ENCODE measurements at places on chromosomes 16 and 17.

- no peak for DNase-seq
Observed at GRCh38 chr16:10616756-10617640, 36.6 kb upstream of the EMP2 start.

GRCh38 chr17:47720754-47721533, 12.1 kb upstream of the TBX21 start:
- DNase-seq, result peak; percentile 91

- DNase-seq, result no peak
Observed at GRCh38 chr17:8940866-8941471, 24.5 kb downstream of the PIK3R5 start.

DNA sequence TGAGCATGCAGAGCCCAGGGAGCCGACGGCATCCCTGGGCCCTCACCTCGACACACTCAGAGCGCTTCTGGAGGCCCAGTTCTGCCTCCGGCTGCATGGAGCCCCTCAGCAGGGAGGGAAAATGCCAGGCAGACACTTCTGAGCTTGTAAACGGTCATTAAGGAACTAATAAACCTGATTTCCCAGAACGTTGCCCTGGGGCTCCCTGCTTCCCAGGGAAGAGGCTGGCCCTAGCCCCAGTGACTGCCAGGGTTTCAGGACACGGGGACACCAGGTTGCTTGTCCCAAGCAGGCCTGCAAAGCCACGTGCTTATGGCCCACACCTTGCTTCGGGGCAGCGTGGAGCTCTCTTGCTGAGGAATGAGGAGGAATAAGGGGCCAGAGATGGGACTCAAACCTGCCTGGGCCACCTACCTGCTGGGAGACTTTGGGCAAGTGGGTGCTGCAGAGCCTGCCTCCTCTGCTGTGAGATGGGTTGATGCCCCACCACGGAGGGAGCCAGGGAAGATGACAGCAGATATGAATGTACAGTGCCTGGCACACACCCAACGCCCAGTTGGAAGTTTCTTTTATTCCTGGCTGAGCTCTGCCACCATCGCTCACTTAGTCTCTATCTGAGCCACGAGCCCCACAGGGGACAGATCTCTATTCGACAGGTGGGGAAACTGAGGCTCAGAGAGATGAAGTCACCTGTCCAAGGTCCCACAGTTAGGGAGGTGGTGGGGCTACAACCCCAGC, 5.4 kb downstream of the RHBDF2 start:
- DNase-seq, result no peak

DNA sequence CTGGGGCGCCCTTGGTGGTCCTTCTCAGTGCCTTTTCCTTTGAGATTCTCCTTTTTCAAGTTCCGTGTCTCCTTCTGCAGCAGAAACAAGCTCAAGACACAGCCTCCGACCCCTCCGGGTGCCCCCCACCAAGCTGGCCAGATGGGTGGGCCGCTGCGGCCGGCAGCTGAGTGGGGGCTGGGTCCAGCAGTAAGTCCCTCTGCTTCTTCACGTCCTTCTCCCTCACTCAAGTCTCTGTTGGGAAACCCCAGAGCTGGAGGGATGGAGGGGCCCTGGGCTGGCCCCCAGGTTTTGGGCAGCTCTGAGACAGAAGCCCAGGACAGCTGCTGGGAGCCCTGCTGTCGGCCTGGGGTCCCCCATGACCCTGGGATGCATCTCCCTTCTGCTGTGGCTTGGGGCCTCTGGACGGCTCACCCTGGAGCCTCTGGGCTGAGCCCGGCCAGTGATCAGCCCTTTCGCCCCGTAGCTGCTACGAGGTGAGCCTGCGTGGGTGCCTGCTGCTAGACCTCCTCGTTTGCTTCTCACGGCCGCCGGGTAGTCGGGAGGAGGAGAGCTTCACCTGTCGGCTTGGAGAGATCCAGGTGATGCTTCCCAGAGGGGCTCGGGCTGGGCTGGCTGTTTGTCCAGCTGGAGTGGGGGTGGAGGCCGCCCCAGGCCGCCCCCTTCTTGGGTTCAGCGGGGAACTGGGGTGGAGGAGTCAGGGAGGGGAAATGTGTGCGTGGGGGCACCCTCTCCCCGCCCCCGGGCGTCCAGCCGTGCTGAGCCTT, 10.7 kb downstream of the ENGASE start:
- DNase-seq, result no peak

- no peak for DNase-seq
Observed at GRCh38 chr16:82157836-82158235, 12.2 kb downstream of the MPHOSPH6 start.

GRCh38 chr16:69618721-69619120, 53.0 kb downstream of the NFAT5 start:
- DNase-seq, result no peak

GRCh38 chr17:38702166-38702915, 2.7 kb upstream of the MLLT6 start:
- peak; percentile 55 for DNase-seq

GRCh38 chr17:62637809-62638208, 10.3 kb downstream of the MRC2 start:
- no peak for DNase-seq

- no peak for DNase-seq
Observed at GRCh38 chr17:4972752-4973151, 5.1 kb upstream of the SPAG7 start.

DNA sequence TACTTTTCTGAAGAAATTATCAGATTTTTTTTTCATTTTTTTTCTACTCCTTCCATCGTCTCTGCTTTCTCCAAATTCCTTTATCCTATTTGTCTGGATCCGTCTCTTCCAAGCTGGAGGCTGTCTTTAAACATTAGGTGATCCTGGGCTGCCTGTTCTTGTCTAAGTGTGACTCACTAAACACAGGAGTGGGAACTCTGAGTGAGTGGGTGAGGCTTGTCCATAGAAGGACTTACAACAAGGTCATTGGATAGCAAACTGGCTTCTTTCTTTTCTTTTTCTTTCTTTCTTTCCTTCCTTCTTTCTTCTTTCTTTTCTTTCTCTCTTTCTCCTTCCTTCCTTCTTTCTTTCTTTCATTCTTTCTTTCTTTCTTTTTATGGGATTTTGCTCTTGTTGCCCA, 18.2 kb downstream of the ALOX15 start:
- no peak for DNase-seq

GRCh38 chr17:69069226-69069750, 8.6 kb upstream of the ABCA9 start:
- no peak for DNase-seq

DNA sequence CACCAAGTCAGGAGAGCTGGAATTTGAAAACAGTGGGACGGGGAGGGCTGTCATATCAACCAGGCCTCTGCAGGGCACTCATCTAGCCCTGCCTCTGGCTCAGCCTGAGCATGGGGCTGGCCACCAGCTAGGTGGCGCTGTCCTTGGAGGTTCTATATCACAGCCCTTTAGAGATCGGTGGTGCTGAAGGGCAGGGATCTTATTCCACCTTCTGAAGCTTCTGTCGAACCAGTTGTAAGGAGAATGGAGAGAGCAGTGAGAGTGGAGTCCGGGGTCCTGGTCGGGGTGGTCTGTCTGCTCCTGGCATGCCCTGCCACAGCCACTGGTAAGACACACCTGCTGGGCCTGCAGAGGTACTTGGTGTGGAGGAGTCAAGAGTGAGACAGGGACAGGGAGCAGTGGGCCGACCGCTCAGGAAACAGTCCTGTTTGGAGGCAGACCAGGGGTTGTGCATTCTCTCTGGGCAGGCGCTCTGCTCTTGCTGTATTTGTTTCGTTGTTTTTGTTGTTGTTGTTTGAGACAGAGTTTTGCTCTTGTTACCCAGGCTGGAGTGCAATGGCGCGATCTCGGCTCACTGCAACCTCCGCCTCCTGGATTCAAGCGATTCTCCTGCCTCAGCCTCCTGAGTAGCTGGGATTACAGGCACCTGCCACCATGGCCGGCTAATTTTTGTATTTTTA, at the start of gene CES3:
CES3 (plus strand) TSS at position 202 of the 680 bp plus-strand sequence; CDS start at position 244, 42 bp downstream.
- DNase-seq, result no peak

GRCh38 chr16:1871974-1872635, at the start of gene MEIOB:
TSS of gene MEIOB (minus strand) at chr16:1872164. CDS start at chr16:1868175, 3,989 bp downstream.
- no peak for DNase-seq

DNA sequence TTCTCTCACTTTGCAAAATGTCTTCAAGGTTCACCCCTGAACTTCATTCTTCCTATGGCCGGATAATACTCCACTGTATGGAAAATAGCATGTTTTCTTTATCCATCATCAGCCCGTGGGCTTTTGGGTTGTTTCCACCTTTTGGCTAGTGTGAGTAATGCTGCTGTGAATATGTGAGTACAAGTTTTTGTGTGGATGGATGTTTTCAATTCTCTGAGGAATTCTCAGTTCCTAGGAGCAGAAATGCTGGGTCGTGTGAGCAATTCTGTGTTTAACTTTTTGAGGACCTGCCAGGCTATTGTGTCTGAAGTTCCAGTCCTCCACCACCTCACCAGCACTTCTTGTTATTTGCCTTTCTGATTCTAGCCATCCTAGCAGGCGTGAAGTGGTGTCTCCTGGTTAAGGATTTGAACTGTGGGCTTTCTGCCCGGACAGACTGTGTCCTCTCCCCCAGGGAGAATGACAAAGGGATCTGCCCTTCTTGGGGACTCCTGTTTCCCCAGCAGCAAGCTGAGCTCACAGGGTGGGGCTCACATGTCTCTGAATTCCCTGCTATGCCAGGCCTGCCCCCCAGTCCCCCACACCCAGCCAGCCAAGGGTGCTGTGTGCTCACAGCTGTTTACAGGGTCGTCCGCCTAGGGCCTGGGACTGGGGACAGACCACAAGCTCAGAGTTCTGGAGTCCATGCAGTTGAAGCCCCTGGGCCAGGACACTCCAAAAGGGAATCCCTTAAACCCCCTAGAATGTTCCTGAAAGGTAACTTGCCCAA, 92.2 kb upstream of the CIBAR2 start:
- DNase-seq, result no peak

DNA sequence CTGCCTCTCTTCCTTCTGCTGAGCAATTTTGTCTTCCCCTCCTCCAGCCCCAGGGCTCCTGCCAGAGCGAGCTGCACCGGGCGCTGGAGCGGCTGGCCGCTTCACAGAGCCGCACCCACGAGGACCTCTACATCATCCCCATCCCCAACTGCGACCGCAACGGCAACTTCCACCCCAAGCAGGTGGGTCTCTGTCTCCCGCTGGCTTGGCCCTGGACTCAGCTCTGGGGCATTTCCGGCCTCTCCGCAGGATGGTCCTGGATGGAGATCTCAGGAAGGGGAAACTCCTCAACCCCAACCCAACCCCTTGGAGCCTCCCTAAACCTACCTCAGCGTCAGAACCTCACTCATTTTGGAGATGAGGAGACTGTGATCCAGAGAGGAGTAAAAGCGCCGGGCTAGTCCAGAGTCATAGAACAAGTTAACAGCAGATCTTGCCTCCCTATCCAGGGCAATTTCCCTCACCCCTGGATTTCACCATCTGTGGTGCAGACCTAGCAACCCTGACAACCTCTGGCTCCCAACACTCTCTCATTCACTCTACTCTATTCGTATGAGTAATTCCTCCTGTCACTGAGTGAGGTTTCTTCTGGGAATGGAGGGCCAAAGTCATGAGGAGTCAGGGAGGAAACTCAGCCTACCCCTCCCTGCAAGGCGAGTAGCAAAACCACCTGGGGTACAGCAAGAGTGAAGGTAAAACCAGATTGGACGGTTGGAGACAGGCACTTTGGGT, 10.8 kb downstream of the IGFBP4 start:
- DNase-seq, result no peak

- DNase-seq, result no peak
Observed at GRCh38 chr16:50265260-50265659, 1.1 kb upstream of the ADCY7 start.

DNA sequence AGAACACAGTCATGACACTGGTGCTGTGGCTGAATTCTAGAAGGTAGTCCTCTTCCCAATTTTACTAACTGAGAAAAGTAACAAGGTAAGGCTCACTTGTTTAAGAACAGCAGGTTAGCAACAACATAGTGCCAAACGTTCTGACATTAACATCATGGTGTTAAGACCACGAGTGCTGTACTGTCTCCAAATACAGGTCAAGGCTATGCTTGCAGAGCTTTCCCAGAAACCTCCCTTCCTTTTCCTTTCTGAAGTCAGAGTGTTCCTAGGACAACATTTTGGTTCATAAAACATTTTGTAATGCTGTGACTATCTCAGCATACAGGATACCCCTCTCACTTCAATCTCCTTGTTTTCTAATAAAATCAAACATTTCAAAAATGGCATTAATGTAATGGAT, 144.0 kb downstream of the STX8 start:
- no peak for DNase-seq

DNA sequence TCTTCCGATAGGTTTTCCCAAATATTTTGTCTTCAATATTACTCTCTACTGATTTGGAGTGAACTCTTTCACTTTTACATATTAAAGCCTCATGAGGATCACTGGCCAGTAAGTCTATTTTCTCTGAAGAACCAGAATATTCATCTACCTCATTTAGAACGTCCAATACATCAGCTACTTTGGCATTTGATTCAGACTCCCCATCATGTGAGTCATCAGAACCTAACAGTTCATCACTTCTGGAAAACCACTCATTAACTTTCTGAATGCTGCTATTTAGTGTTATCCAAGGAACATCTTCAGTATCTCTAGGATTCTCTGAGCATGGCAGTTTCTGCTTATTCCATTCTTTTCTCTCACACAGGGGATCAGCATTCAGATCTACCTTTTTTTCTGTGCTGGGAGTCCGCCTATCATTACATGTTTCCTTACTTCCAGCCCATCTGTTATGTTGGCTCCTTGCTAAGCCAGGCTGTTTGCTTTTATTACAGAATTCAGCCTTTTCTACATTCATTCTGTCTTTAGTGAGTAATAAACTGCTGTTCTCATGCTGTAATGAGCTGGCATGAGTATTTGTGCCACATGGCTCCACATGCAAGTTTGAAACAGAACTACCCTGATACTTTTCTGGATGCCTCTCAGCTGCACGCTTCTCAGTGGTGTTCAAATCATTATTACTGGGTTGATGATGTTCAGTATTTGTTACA, 30.9 kb downstream of the BRCA1 start:
- DNase-seq, result no peak

DNA sequence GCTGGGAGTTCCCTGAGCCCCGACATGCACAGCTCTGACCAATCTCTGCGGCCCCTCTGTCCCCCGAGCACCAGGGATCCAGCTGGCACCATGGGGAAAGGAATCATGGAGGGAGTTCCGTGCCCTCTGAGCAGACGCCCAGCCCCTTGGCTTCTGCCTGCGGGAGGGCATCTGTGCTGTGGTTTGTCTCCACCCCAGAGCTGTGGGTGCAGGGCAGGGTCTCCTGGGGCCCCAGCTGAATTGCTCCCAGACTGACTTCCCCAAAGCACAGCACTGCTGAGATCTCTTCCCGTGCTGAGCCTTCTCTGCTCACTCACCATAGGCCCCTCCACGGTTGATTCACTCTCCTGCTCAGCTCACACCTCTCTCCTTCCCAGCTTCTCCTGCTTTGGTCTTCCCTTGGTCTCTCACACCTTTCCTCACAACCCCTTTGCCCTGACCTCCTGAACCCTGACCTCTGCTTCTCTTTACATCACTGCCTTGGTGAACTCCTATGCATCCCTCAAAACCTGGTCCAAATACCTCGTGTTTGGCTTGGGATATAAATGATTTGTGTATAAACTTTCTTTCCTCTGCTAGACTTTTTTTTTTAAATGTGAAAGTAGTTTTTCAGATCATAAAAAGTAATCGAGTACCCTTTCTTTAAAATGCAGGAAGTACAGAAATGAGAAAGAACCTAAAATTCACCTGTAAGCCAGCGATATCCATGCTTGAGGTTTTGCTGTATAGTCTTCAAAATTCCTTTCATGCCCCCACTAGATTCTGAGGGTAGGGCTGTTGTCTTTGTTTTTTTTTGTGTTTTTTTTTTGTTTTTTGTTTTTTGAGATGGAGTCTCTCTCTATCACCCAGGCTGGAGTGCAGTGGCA, 265.3 kb downstream of the SEC14L1 start:
- DNase-seq, result no peak

GRCh38 chr16:11734025-11734652, 8.5 kb downstream of the TXNDC11 start:
- no peak for DNase-seq

All from stimulated activated CD4-positive, alpha-beta T cell treated with anti-CD3 and anti-CD28 coated beads, Interleukin-1b, Interleukin-23, amount 100 ng/mL, for 1 hour (primary cell).